ENCODE measurements at places on chromosomes 4 and X.
A peak's percentile ranks its signal among the peaks of the same experiment; 100 is the strongest.

- DNase-seq: no peak
Measured at GRCh38 chr4:27176400-27176799, 315.8 kb downstream of the STIM2 start.

DNA sequence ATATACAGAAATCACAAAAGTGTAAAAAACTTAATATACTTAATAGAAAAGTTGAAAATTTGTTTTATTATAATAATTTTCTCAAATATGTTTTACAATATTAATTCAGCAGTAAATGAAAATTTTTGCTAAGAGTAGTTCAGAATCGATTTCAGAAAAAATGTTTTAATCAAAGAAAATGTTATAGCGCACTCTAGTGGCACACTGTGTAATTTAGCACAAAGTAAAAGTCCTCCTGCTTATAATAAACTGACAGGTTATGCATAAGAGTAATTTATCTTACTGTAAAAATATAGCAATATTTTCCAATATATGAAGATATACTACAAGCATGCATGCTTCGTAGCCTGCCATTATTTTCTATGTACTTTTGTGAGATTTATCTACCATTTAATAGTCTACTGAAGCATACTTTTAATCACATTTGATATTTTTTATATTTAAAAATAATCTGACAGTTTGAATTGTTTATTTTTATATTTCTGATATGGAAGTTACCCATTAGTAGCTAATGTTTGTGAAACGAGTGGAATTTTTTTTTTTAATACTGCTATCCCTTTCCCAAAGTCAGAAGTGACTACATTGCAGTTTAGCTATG is 217.9 kb upstream of the KLHL4 start:
- DNase-seq: no peak

GRCh38 chrX:31331015-31331414 is 259.2 kb upstream of the FTHL17 start:
- no peak for DNase-seq

DNA sequence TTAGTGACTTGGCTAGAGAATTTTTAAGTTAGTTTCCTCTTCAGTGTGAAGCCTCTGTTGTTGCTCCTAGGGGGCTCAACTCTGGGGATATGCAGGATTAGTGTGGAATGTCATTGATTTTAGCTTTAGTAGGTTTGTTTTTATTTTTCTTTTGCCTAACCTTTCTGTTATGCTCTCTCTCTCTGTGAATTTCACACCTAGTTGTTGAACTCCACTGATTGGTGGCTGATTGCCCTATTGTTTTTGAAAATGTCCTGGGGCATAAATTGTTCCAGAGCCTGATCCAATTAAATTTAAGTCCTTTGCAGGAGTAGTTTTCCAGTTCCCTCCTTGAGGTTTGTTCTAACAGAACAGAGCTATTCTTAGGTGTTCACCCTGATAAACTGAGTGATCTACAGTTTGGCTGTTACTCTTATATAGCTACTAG is 393.3 kb upstream of the CTSO start:
- DNase-seq: no peak

- DNase-seq: no peak
Measured at GRCh38 chr4:158750379-158750778, 18.4 kb upstream of the FNIP2 start.

DNA sequence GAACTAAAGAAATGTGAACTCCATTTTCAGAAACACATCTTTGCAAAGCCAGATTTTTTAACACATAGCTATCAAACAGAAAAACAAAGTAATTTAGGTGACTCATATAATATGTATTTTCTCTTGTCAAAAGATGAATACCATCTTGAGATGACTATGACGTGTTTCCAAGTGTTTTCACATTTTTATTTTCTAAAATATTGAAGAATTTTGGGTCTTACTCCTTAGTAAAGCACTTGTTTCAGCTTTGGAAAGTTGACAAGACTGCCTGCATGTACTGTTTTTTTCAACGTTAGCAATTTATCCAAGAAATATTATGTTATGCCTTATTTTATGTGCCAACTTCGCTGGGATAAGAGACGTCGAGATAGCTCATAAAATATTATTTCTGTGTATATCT is 733.9 kb upstream of the EPHA5 start:
- DNase-seq: no peak

DNA sequence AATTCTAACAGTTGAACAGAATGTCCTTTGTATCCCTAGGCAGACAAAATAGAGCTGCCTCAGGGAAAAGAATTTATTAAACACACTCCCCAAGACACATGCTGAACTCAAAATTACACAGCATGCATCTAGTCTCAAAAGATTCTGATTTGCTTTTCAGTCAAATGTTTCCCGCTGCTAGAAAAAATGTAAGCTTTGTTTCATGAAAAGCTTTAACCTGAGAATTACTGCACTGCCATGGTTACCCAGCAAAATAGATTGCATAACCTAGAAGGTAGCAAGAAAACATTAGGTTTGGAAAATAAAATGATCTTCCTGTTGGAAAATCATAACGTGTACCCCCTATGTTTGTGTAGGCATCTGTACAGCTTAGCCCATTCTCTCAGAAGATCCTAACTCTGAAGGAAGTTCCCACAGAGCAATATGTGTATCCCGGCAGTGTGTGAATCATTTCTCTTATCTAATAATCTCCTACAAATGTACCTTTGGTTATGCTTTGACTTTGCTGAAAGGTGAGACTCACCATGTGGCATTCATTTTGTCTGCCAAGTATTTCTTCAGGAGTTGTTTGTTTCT is 646.9 kb downstream of the STPG2 start:
- DNase-seq: no peak

GRCh38 chrX:31464306-31464915 is 392.6 kb upstream of the FTHL17 start:
- DNase-seq: no peak

- DNase-seq: no peak
Measured at GRCh38 chr4:7365462-7366179, 69.1 kb downstream of the PSAPL1 start.

- DNase-seq: no peak
Measured at GRCh38 chr4:82711158-82711785, 87.3 kb downstream of the SCD5 start.

GRCh38 chr4:166802346-166802745 is 431.9 kb downstream of the SPOCK3 start:
- no peak for DNase-seq

- no peak for DNase-seq
Measured at GRCh38 chrX:120549483-120550452, 11.0 kb downstream of the CUL4B start.

- no peak for DNase-seq
Measured at GRCh38 chr4:75673959-75674328, 733 bp upstream of the G3BP2 start.

DNA sequence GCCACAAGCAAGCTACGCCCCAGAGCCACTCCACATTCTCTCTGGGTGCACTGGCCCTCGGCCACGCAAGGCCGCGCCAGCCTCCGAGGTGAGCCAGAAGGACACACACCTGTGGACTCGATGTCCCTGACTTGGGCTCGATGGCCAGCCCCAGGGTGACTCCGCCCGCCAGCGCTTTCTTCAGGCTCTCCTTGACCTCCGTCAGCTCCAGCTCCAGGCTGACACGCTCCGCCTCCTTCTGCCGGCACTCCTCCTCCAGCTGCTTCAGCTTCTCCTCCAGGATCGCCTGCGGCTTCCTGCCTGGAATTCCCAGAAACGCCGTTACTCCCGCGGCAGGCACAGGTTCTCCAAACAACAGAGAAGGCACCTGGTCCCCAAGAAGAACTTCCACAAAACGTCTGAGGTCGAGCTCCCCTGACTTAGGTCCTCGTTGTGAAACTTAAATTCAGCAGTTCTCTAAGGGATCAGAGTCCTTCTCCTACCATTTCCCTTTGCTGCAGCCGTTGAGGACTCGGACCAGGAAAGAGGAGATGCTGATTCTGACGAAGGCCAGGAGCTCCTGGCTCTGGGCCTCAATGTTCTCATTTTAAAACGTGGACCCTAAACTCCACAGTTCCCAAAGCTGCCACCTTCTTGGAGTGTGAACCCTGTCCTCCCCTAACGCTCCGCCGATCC is 166.8 kb downstream of the AFAP1 start:
- DNase-seq: no peak

- DNase-seq: no peak
Measured at GRCh38 chrX:9438933-9439494, 25.8 kb upstream of the TBL1X start.

- DNase-seq: no peak
Measured at GRCh38 chr4:153233761-153234371, 29.6 kb downstream of the TRIM2 start.

DNA sequence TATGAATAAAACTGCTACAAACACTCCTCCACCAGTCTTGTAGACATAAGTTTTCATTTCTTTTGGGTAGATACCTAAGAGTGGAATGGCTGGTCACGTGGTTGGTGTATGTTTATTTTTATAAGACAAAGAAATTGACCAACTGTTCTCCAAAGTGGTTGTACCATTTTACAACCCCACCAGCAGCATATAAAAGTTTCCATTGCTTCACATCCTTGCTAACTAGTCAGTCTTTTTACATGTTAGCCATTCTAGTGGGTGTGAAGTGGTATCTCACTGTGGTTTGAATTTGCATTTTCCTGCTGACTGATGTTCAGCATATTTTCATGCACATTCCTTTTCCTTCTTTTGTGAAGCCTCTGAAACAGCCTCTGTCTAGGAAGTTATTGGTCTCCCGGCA is 76.2 kb upstream of the ADGRG2 start:
- DNase-seq: no peak

DNA sequence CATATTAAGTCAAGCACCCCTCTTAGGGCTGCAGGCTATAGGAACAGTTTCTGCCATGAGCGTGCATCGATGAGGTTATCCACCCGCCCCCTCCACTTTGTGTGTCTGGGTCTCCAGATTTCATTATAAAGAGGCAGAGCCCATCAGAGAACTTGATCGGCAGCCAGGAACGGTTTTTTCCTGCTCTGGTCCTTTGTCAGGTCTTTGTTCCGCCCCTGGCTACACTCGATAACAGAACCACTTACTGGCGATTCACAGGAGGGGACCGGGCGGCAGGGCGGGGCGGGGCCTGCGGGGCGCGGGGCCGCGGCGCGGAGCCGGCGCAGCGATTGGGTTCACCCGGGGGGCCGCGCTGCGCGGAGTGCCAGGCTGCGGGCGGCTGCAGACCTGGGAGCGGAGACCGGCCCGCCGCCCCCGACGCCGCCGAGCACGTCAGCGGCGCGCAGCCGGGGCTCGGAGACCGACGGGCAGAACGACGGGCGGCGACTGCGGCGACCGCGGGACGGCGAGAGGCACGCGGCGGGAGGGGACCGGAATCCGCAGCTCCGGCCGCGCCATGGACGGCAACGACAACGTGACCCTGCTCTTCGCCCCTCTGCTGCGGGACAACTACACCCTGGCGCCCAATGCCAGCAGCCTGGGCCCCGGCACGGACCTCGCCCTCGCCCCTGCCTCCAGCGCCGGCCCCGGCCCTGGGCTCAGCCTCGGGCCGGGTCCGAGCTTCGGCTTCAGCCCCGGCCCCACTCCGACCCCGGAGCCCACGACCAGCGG is at the start of gene SLC10A4:
Gene SLC10A4 (plus strand): TSS at position 338 of the 771 bp plus-strand sequence. CDS start 219 bp downstream, at position 557.
- peak; percentile 64 for DNase-seq

GRCh38 chr4:73311428-73311827 is 52.8 kb upstream of the ANKRD17 start:
- no peak for DNase-seq

- DNase-seq: no peak
Measured at GRCh38 chrX:150544835-150545770, 23.3 kb upstream of the MTM1 start.

- no peak for DNase-seq
Measured at GRCh38 chrX:13932416-13932815, 97.3 kb downstream of the GEMIN8 start.

GRCh38 chrX:108127152-108127551 is 35.6 kb downstream of the ATG4A start:
- DNase-seq: no peak

DNA sequence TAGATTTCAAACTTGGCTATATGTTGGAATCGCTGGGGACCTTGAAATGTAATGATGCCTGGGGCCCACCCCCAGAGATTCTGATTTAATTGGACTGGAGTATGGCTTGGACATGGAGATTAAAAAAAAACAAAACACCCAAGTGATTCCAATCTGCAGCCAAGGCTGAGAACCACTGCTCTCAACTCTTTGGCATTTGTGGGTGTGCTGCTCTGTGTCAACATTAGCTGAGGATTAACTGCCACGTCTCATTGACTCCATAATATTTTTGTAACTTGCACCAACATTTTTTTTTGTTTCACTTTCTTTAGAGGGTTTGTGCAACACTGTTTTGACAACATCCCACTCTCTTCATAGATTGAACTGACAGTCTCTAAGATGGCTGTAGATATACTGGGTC is 41.1 kb upstream of the PDK3 start:
- DNase-seq: no peak

DNA sequence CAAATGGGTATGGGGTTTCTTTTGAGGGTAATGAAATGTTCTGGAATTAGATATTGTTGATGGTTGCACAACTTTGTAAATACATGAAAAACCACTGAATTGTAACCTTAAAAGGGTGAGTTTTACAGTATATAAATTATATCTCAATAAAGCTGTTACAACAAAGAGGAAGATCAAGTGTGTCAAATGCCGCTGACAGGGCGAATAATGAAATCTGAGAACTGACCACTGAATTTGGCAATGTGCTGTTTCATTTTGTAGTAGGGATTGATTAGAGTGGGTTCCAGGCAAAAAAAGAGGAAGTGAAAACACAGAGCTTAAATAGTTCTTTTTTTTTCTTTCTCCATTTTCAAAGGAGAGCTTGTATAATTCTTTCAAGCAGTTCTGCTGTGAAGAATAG is 161.1 kb upstream of the NAP1L5 start:
- no peak for DNase-seq

GRCh38 chr4:185217408-185217975 is 8.1 kb downstream of the SNX25 start:
- no peak for DNase-seq

GRCh38 chrX:140505421-140506337 is 810 bp upstream of the SOX3 start:
- DNase-seq: no peak

- no peak for DNase-seq
Measured at GRCh38 chr4:184475096-184475461, 729 bp upstream of the IRF2 start.

DNA sequence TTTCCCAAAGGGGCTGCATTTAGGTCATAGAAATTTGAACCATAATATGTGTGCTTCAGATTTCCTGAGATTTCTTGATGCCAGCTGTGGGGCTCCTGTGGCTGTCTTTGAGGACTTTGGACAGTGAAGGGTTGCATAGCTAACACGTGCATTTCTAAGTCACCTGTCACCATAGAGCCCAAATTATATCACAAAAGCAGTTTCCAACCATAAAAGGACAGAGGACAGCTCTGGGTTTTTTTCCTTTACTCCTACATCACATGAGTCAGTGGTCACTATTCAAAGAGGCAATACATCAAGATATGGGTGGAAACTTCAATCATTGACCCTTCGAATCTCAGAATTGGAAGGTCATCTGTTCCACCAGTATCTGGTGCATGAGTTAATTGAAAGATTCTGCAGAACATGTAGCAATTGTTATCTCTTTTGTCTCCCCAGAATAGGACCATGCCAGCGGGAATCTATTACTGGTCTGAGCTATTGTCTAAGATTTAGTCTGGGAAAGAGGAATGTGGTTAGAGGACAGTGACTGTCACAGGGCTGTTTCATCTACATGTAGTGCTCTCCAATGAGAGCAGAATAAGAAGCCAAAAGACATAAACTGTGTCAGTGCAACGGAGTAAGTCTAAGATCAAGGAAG is 133.5 kb downstream of the AASDH start:
- DNase-seq: no peak
